H54 (cell line): ENCODE measurements at places on chromosomes 1 and 21.

GRCh38 chr1:198575798-198576641, 35.5 kb upstream of the ATP6V1G3 start:
- no peak for DNase-seq

DNA sequence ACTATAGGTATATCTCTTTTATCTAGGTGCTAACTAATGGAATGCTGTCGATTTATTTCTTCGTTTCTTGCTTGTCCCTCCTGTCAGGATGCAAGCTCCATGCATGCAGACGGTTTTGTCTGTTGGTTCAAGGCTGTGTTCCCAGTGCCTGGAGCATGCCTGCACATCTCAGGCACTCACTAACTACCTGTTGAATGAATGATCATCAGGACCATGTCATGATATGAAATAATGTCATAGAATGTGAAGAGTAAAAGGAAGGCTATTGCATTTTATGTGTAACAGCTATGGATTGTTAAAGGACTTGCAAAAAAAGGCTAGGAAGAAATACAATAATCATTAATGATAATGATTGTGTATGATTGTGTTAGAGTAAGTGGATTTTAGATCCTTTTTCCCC, 4.2 kb downstream of the GPR25 start:
- DNase-seq = no peak

DNA sequence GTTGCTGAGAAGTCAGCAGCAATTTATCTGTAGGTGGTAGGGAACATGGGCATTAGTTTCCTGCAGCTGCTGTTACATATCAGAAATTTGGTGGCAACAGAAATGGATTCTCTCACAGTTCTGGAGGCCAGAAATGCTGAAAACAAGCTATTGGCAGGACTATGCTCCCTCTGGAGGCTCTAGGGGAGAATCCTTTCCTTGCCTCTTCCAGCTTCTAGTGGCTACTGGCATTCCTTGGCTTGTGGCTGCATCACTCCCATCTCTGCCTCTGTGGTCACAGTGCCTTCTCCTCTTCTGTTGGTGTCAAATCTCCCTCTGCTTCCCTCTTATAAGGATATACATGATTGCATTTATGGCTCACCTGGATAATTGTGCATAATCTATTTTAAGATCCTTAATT, 2.5 kb upstream of the SFT2D2 start:
- no peak for DNase-seq

DNA sequence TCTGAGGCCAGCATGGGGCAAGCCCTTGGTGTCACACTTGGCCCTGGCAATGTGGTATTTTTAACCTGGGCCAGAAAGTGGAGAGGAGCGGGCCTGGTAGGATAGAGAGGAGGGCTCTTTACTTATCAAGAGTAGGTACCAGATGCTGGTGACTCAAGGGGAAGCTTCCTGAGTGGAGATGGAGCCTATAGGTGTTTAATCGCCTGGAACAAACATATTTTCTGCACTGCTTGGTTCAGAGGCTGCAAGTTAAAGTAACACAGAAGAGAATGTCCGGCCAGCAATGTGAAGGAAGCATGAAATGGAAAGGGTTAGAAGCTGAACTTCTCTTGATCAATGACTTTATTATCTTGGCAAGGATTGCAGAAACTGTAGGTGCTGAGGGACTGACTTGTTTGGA, 74.3 kb downstream of the DDR2 start:
- no peak for DNase-seq

GRCh38 chr1:159867664-159868026, 5.2 kb upstream of the VSIG8 start:
- DNase-seq = no peak

GRCh38 chr1:220250681-220251080, 21.6 kb downstream of the RAB3GAP2 start:
- no peak for DNase-seq

DNA sequence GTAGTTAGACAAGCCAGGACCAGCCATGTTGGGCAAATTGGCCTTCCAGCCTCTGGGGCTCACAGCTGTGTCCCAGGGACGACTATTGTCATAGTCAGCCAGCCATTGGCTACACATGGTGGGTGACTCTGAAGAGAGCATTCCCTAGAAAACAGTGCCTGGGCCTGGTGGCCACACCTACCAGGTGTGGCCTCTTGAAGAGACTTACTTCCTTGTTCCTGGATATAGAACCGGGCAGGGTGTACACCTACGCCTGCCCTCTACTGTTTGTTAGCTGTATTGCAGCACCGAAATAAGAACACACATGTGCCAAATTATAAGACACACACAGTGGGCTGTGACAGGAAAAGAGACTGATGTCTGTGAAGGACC, 134.6 kb upstream of the ARHGEF16 start:
- DNase-seq = peak; percentile 70
